CD8-positive, alpha-beta T cell (primary cell): ENCODE measurements at places on chromosomes 6 and 20.

DNA sequence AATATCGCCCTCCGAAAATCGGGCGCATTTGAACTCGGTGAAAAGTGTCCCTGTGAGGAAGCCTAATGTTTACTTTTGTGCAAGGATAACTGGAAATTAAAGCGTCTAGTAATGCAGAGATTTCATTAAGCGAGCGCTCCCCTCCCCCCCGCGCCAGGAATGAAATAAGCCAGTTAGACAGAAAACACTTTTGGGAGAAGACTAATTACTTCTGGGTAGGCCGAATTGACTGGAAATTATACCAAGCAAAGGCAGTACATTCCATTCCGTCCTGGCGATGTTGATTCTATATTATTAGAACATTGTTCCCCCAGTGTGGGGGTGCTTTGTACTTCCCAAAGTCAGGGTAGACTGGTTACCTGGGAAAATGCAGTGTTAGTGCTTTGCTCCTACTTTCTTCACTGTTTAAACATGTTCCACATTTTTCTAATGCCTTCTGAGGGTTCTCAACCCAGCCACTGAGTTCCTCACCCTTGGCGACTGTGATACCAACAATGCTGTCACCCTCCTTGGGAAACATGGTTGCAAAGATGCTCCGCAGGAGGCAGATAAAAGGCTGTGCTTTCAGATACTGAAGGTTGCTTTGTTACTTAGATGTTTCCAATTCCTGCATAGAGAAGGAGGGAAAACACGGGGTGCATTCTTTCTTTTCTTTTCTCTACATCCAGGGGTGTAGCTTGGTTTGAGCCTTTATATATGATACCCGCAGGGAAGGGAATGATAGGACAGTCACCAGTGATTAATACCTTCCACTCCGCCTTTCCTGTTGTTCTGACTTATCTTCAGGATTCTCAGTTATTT lies 2.6 kb downstream of the GJA1 start:
- DNase-seq: no peak

DNA sequence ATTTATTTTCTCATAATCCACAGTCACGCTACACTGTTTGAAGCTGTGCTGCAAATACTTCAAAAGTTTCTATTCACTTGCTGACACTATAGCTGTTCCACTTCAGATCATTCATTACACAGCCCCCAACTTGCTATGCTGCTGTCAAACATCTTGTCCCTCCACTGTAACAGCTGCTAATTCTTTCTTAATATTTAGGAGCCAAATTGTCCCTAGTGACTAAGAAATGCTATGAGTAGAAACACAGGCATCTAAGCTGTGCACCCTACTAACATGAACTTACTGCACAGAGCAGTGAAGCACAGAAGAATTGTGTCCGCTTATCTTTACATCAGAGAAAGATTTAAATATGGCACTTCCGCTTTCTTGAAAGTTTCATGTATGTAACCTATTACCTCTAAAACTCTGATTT lies 91.3 kb downstream of the PDE10A start:
- DNase-seq: no peak

- no peak for DNase-seq
Observed at GRCh38 chr6:119683031-119683430, 333.5 kb upstream of the MAN1A1 start.

- DNase-seq: no peak
Observed at GRCh38 chr6:148590883-148591282, 155.9 kb upstream of the UST start.

DNA sequence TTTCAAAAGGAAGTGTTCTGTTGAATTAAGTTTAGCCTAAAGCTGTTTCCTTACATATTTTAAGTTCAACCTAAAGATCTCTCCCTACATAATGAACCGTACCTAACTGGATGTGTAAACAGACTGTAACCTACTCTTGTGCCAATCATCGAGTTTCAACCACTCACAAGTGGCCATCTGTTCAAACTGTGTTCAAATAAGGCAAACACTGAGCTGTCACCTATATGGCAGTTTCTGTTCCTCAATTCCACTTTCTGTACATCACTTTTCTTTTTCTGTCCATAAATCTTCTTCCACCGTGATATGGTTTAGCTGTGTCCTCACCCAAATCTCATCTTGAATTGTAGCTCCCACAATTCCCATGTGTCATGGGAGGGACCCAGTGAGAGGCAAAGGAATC lies 428.6 kb downstream of the HACE1 start:
- no peak for DNase-seq

GRCh38 chr6:1832844-1833787 lies 223.4 kb downstream of the FOXC1 start:
- no peak for DNase-seq

DNA sequence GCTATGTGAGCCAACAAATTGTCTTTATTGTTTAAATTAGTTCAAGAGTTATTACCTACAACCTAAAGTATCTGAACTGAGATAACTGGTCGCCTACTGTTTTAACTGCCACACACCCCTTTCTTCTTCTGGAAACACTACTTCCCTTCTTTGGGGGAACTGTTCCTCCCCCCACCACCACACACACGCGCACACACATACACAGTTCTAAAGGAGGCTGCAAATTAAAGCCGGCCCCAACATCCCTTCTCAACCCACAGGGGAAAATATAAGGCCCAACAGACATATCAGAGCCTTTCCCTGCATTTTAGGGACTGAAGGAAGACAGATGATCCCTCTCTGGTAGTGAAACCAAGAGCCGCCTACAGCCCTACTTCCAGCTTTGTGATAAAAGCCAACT lies 348.0 kb upstream of the JARID2 start:
- no peak for DNase-seq

DNA sequence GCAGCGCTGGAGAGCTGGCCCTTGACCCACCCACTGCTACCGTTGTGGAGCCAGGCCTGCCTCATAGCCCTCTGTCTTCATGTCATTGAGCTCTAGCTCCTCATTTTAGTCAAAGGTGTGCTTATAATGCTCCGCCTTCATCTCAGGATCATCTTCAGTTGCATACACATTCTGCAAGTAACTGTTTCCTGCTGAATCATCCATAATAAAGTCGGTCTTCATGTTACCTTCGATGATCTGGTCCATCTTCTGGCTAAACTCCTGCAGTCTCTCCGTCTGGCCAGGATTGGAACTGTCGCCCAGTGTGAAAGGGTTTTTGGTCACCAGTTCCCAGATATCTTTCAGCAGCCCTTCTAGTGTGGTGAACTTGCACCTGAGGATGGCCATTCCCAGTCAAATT lies 62.6 kb upstream of the ARMC2 start:
- DNase-seq: no peak

GRCh38 chr20:12207875-12208274 lies 290.2 kb downstream of the BTBD3 start:
- DNase-seq: no peak

GRCh38 chr6:83696674-83697073 lies 12.2 kb downstream of the SNAP91 start:
- no peak for DNase-seq

- DNase-seq: no peak
Observed at GRCh38 chr20:35290887-35291417, 1.3 kb downstream of the FAM83C start.

DNA sequence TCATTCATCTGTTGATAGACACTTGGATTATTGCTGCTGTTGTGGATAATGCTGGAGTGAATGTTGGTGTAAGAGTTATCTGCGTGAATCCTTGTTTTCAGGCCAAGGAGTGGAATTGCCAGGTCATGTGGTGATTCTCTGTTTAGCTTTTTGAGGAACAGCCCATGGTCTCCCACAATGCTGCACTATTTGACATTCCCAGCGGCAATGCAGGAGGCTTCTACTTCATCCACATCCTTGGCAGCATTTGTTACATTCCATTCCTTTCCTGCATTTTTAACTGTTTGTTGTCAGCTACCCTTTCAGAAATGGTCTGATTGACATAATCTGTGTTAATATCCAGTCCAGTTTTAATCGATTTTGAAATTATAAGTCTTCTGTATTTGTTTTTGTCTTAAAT lies 51.7 kb upstream of the CLDN20 start:
- no peak for DNase-seq

DNA sequence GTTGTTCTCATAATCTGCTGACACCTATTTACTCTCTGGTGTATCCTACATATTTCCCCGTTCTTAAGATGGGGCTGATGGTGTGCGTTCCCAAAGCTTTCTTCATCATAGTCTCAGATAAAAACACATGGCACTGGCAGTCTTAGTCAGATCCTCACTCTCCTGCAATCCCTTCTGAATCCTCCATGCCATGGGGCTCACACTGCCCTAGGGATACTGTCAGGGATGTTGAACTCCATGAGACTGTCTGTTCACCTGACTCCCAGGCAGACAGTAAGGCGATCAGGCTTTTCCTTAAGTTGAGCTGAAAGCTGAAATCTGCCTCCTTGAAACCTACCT lies 76.0 kb downstream of the SLX4IP start:
- no peak for DNase-seq

GRCh38 chr6:16319813-16320532 lies 81.6 kb downstream of the GMPR start:
- DNase-seq: peak; percentile 27

GRCh38 chr6:13461805-13462204 lies 25.6 kb downstream of the GFOD1 start:
- DNase-seq: no peak

- no peak for DNase-seq
Observed at GRCh38 chr6:157551041-157551832, 170.2 kb downstream of the ZDHHC14 start.
